ENCODE measurements at places on chromosomes 12 and 14.
A peak's percentile ranks its signal among the peaks of the same experiment; 100 is the strongest.

DNA sequence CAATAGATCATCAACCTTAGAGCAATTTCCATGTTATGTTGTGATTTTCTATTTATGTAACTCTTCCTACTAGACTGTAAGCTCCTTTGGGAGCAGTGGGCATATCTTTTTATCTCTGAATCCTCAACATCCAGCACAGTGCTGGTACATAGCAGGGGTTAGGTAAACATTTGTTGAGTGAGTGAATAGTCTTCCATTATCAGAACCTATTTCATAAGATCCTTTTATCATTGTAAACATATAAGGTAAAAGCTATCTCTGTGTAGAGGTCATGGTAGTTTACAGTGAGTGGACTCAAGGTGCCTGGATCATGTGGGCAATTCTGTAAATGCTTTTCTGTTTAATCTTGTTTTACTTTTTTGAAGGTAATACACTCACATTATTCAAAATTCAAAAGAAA, 15.1 kb downstream of the FKBP11 start:
- DNase-seq: no peak

GRCh38 chr12:272942-273341, 10.3 kb upstream of the SLC6A13 start:
- DNase-seq: no peak

- no peak for DNase-seq
Measured at GRCh38 chr12:24138041-24138440, 188.6 kb upstream of the SOX5 start.

- DNase-seq: no peak
Measured at GRCh38 chr12:94769047-94769420, 118.7 kb upstream of the TMCC3 start.

- no peak for DNase-seq
Measured at GRCh38 chr14:35088514-35088913, 33.3 kb downstream of the PPP2R3C start.

DNA sequence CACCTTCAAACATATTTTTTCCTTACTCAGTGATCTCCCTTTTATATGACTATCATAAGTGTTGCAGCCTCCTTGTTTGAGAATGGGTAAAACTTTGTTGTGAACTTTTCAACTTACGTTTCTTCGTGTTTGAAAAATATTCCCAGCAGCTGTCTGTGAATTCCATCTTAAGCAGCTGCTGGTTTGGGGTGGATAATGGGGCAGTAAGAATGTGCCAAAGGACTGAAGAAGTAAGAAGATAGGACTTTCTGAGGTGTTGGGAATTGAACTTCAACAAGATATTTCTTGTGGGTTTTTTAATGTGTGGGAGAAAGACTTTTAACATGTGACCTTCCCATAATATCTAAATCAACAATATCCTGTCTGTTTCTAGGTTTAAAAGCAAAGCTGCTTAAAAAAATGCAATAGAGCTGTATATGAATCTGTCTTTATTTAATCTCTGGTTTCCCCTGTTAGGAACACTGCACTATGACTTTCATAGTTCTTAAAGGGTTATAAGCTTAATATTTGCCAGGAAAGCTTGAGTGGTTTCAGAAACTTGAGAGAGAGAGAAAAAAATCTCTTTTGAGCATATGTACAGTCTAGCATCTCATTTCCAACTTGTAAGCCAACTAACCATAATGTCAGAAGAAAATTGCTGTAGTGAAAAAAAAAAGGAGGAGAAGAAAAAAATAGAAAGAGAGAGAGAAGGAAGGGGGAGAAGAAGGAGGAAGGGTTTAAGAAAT, 1659.2 kb upstream of the FLRT2 start:
- no peak for DNase-seq

DNA sequence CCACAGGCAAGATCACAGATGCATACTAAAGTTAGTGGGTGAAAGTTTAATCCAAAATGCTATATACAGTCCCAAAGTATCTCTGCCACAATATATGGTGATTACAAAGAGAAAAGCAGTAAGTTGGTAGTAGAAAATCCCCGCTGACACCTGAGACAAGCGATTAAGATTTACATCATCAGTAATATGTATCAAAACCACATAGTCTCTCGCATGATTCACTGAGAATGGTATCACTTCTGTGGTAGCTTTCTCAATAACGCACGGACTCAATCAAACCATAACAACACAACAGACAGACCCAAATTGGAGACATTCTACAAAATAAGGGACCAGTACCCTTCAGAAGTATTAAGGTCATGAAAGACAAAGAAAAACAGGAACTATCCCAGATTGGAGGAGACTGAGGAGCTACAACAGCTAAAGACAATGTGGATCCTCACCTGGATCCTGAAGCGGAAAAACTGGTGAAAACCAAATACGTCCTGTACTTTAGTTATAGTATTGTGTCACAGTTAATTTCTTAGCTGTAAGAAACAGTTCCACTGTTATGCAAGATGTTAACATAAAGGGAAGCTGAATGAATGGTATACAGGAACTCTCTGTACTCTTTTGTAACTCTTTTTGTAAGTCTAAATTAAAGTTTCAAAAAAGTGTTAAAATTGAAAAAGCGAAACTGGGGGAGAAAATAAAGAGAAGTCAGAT, 51.0 kb downstream of the SPTLC2 start:
- no peak for DNase-seq

- DNase-seq: peak; percentile 62
Measured at GRCh38 chr14:60087668-60088067, 4.1 kb upstream of the PCNX4 start.

- DNase-seq: no peak
Measured at GRCh38 chr14:93073358-93073707, 42.4 kb downstream of the ITPK1 start.
